CD4-positive, alpha-beta memory T cell (primary cell): ENCODE measurements at places on chromosomes 6 and 20. TPM values are rescaled to one million over a fixed set of nuclear protein-coding genes. Genes with fewer than 3 reads are reported as not detected.
A peak's percentile ranks its signal among the peaks of the same experiment; 100 is the strongest.

DNA sequence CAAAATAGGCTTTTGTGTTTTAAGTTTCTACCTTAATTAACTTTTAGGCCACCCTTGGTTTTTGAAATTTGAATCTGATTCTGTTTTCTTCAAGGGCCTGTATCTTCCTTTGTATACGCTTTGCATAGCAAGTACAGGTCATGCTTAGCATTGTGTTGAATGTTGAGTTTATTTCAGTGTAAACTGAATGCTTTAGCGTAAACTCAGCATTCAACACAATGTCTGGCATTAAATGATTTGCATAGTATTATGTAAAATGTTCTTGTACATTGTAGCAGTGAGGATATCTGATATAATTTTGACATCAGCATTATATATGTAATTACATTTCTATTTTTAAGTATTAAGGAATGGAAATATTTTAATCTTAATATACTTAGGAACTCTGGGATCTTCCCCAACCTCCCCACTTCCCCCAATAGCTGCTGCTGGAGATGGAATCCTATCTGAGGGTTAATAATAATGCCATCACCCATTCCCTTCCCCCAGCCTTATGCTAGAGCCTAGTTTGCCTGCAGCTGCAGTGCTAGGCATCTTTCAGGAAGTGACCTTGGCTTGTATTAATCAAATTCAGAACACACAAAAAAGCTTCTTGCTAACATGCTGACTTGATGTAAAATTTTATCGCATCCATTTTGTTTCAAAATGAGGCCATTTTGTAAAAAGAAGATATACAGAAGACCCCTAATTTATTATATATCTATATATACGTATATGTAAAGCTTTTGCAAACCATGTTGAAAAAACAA lies 73.1 kb downstream of the NCOA3 start:
- DNase-seq = peak; percentile 5

- DNase-seq = no peak
Measured at GRCh38 chr20:10660661-10661060, 13.1 kb downstream of the JAG1 start.

GRCh38 chr20:19338960-19339359 lies 126.5 kb downstream of the SLC24A3 start:
- no peak for DNase-seq

GRCh38 chr6:21208081-21208795 lies 385.3 kb upstream of the SOX4 start:
- no peak for DNase-seq

GRCh38 chr20:59752101-59752586 lies 147.8 kb downstream of the PHACTR3 start:
- no peak for DNase-seq

SOX18 gene
- not detected for polyA plus RNA-seq

NRN1 gene
- polyA plus RNA-seq = not detected

FAM83B gene
- polyA plus RNA-seq = not detected

KCNB1 gene
- polyA plus RNA-seq = not detected
